ENCODE measurements at places on chromosomes 12 and 14.
A peak's percentile ranks its signal among the peaks of the same experiment; 100 is the strongest.

- DNase-seq, result no peak
These were observed at the start of gene FOXG1 for GRCh38 chr14:28766469-28766955. Gene FOXG1, plus strand, starts transcription at chr14:28766787. Its CDS starts 493 bp downstream, at chr14:28767280.

DNA sequence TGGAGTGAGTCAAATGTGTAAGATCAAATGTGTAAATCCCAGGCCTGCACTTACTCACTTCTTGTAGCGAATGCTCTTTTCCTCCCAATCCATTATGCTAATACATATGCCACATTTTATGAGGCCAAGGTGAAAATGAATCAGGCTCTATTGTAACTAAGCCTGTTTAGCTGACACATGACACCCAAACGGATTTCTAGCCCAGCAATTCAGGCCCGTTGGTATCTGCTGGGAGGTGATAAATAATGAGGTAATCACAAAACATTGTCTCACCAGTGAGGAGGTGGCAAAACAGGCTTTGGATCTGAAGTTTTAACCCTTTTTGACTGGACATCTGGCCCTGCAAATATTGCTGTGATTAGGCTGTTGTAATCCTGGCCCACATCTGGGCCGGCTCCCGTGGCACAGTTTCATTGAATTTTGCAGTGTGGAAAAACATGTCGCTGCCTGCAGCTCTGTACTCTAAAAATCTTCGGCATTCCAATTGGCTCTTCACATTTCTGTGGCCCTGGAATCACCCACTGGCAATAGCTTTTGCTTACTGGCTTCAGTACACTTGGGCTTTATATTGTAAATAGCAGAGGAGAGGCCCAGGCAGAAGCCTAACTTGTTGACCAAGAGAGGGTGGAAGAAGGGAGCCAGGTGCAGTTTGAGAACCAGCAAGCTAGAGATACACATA lies 106.1 kb downstream of the PAX9 start:
- peak; percentile 31 for DNase-seq

DNA sequence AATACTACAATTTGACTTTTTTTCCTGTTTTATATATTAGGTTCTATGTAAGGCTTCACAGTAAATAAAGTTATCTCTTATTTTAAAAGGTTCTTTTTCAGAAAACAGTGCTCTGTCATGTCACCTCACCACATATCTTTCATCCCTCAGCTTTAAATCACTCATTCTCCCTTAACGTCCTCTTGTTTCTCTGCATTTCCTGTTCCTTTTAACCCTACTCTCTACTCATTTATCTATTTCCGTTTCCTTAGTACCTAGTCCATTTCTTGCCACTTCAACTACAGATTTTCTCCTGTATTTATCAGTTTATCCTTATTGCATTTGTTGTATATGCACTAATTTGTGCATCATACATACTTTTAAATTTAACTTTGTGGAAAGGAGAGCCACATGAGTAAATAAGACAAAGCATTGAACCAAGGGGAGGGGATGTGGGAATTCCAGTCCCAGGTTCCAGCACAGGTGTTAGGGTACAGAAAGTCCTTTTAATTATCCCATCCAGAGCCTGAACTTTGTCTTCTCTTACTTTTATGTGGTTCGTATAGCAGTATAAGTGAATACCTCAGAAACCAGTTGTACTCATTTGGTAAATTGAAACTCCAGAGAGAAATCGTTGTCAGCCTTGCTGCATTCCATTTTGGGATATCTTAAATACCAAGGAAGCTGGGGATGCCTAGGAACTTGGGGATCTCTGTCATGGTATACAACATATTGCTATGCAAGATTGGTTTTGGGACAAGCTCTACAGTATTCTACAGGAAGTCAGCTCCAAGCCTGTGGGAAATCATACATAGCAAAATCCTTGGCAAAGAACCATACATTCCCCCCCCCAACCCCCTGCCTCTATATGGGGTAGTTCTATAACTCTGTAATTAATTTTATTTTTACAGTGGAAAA lies 120.5 kb downstream of the DIP2B start:
- no peak for DNase-seq

- DNase-seq, result no peak
These were observed 253.4 kb upstream of the SFSWAP start for GRCh38 chr12:131457331-131458047.

DNA sequence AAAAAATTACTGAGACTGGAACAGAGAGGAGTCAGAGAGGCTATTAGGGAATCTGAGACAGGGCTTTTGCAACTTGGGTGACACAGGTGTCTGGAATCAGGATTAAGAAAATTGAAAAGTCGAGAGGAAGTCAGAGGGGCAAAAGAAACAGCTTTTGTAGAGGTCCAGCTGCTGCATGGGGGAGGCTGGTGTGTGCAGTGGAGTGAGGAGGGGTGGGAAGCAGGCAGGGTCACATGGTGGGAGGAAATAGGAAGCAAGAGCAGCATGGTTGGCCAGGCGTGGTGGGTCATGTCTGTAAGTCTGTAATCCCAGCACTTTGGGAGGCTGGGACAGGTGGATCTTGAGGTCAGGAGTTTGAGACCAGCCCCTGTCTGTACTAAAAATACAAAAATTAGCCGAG lies 69.7 kb upstream of the VRK1 start:
- no peak for DNase-seq

DNA sequence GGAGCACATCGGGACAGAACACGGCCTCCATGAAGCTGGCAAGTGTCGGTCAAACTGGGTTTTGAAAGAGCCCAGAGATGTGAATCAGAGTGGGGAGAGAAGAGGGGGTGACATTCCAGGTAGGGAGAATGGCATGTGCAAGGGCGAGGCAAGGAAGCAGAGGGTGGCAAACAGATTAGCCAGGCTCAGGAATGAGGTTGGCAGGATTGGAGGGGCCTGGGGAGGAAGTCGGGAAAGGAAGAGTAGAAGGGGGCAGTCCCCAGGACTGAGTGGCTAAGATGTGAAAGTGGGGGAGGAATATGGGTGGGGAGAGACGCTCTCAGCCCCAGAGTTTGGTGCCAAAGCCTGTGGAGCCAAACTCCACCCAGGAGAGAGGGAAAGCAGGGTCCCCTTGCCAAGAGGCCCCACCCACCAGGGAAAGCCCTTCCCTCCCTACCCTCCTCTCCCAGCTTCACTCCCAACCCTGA lies 5.5 kb upstream of the HDAC7 start:
- no peak for DNase-seq

DNA sequence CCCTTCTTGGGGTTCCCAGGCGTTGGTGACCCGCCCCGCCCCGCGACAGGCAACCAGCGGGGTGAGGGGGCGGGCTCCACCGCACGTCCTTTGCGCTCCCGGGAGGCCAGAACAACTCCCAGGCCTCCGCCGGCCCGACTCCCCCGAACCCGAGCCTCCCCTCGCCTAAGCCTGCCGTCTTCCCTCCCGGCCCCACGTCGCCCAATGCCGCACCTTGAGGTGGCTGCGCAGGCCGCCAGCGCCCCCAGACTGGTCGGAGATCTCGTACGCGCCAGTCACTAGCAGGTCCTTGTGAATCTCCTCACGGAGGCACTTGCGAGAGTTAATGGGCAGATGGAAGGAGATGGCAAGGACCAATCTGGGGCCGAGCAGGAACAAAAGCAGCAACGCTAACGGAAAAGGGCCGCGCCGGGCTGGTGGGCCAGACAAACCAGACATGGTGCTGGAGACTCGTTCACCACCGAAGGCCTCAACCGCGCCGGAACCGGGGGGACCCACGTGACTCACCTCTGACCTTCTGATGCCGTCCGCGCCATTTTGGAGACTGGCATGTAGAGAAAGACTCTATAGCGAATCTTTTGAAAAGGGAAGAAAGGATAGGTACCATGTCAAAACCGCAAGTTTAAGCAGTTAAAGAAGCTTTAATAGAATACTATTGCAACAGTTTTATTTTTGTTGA lies at the start of gene TMED10:
Gene TMED10 (minus strand): TSS at position 471 of the 679 bp plus-strand sequence. CDS start 33 bp downstream, at position 438.
- DNase-seq, result peak; percentile 76

DNA sequence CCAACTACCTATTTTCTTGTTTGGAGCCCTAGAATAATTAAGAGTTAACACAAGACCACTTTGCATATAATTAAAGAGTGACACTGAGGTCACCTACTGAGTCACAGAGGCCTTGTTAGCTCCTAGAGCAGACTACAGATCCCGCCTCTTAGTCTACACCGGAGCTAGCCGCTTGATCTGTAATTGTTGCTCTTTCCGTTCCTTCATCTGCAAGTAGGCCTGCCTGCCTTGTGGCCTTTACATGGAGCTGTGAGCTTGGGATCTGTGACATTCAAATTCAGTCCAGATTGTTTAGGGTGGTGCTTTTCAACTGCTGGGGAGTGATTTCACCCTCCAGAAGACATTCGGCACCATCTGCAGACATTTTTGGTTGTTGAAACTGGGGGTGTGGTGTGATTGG lies 5.6 kb upstream of the DYNLL1 start:
- no peak for DNase-seq

- DNase-seq, result peak; percentile 43
These were observed 1.8 kb downstream of the GLI1 start for GRCh38 chr12:57461276-57461916.

GRCh38 chr14:68685419-68686204 lies 107.3 kb downstream of the ZFP36L1 start:
- peak; percentile 92 for DNase-seq

- no peak for DNase-seq
These were observed 50.1 kb upstream of the OR5AU1 start for GRCh38 chr14:21205678-21206581.

- no peak for DNase-seq
These were observed 12.8 kb downstream of the BDKRB2 start for GRCh38 chr14:96217376-96217913.

DNA sequence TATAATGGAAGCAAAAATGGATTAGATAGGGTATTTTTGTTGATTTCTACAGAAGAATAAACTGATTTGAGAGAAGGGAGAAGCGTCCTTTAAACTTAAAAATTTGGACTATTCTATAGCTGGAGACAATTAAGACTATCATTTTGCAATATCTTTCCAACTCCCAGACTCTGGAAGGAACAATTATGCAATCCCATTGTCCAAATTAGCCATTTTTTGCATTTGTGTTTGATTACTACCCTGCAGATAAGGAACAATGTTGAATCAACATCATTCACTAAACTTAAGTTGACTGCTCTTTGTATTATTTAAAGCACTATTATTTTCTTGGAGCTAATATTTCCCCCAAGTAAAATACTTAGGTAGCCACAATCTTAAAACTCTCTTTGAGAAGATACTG lies 34.8 kb upstream of the SELPLG start:
- DNase-seq, result no peak

- DNase-seq, result peak; percentile 24
These were observed 126.8 kb downstream of the TRAFD1 start for GRCh38 chr12:112252184-112252583.

DNA sequence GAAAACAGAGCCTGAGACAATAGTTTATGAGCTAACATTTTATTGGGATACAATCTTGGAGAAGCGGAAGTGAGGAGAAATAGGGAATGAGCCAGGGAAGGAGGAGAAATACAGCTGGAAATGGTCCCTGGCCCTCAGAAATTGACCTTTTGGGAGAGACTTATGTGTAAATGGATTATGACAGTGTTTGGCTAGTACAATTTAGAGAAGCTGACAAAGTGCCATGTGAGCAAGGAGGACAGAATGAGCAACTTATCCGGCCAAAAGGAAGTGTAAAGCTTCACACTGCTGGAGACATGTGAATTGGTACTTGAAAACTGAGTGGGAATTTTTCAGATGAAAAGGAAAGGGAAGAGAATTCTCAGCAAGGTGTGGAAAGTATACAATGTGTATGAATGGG lies 2.9 kb downstream of the GLIPR1 start:
- no peak for DNase-seq

- no peak for DNase-seq
These were observed 15.0 kb downstream of the TMBIM4 start for GRCh38 chr12:66154776-66155175.

- no peak for DNase-seq
These were observed 914.0 kb upstream of the FBXO33 start for GRCh38 chr14:40346275-40346674.

GRCh38 chr12:119565404-119565803 lies 28.2 kb upstream of the TMEM233 start:
- no peak for DNase-seq

DNA sequence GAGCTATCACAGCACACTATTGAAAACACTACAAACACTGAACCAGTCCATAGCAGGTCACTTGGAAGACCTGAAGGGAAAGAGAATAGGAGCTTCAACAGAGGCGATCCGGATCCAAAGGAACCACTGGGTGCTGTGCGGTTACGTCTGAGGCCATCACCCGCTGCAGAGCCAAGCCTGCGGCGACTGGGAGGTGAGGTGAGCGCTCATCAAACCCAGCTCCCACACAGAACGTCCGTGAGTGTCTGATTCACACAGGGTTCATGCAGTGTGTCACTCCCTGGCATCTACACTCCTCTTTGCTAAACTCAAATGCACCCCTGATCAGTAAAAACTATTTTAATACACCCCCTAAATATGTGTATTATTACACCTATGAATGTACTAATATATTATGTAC lies 64.1 kb downstream of the TMEM132D start:
- peak; percentile 65 for DNase-seq

DNA sequence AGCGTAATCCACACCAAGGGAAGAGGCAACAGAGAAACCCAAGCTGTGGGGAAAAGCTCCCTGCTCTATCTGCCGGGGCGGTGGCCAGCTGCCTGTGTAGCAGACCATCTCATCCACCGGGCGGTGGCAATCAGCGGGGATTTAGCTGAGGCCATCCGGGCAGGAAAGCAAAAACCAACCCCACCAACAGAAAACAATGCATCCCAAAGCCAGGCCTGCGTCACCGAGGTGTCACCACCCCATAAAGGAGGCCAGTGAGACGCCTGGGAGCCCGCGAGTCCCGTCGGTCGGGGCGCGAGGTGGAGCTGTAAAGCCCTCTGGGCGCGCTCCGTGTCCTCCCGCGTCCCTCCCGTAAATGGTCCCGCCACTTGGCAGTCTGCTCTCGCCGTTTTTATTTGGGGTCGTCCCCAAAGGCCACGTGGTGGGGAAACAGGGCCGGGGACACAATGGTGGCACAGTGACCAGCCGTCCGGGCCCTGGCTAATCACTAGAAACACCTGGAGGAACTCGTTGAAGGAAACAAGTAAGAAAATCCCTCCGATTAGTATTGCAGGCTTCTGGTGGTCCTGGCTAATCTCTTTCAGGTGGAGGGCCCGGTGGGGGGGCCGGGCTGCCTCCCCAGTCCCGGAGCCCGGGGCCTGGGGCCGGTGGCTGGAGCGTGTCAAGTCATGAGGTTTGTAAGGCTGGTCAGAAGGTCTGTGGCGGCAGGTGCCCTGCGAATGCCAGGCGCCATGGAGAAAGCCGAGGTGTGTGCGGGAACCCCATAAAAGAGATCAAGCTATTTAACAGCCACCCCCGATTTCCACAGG lies 94.7 kb upstream of the GSC start:
- DNase-seq, result no peak

DNA sequence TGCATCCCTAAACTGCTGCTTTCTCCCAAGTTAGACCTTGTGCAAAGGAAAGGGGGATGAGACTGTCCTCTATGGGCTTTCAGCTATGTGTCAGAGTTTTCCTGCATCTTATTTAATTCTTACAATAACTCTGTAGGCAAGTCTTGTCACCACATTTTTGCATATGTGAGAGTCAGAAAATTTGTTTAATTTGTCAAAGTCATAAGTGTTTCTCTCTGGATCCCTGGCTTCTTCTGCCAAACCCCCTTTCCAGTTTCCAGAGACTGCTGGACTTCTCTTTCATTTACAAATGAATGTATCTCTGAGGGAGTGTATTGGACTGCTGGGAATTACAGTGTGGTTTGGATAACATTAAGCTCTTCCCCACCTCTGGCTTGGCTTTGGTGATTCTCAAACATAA lies 877.6 kb upstream of the SEL1L start:
- no peak for DNase-seq

Measured in astrocyte (in vitro differentiated cells and primary cell).